Activated CD8-positive, alpha-beta memory T cell treated with anti-CD3 and anti-CD28 coated beads for 48 hours (primary cell): ENCODE measurements at places on chromosomes 1 and 21.

DNA sequence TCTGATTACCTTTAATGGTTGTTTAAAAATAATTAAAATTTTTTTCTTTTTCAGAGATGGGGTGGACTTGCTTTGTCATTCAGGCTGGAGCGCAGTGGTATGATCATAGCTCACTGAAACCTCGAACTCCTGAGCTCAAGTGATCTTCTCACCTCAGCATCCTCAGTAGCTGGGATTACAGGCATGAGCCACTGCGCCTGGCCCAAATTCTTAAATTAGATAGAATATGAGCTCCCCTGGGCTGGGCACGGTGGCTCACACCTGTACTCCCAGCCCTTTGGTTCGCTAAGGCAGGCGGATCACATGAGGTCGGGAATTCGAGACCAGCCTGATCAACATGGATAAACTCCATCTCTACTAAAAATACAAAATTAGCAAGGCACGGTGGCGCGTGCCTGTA is 17.0 kb downstream of the CERS2 start:
- DNase-seq, result no peak

- no peak for DNase-seq
These were observed 48.1 kb downstream of the BEND5 start for GRCh38 chr1:48728584-48728983.

DNA sequence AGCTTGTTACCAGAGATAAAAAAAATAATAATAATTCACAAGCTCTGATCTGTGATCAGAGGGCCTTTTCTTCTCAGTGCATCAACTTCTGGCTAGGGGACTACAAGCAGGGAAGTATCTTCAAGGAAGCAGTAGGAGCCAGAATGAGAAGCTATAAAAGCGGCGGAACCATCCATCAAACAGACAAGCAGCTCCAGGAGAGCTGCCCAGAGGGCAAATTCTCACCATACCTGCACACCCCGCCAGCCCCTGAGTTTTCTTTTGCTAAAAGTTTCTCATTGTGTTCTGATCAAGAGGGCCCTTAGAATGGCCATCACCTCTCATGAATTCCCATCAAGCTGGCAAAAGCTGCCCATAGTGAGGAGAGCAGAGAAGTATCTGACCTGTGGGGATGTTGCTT is 99.4 kb downstream of the SMYD2 start:
- DNase-seq, result no peak

GRCh38 chr1:101004061-101004460 is 21.5 kb downstream of the DPH5 start:
- no peak for DNase-seq

GRCh38 chr1:107942814-107943213 is 22.2 kb downstream of the VAV3 start:
- no peak for DNase-seq

GRCh38 chr1:22053861-22054770 is 1.6 kb downstream of the CDC42 start:
- DNase-seq, result no peak

DNA sequence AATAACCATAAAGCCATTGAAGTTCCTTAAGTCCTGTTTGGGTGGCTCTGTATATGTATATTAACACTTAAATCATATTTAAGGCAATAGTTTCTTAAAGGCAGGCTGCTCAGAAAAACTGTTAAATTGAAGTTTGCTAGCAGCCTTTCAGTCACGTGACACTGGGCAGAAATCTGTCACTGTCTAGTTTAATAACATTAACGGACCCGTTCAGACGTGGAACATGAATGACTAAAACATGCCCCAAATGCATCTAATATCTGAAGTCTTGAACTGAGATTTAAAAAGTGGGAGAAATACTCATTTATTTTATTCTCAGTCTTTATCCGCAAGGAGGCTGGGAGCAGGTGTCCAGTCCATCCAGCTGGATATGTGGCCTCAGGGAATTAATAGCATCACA is 3.3 kb upstream of the SPATA1 start:
- no peak for DNase-seq

GRCh38 chr1:17250601-17251000 is 1.7 kb downstream of the PADI3 start:
- no peak for DNase-seq

DNA sequence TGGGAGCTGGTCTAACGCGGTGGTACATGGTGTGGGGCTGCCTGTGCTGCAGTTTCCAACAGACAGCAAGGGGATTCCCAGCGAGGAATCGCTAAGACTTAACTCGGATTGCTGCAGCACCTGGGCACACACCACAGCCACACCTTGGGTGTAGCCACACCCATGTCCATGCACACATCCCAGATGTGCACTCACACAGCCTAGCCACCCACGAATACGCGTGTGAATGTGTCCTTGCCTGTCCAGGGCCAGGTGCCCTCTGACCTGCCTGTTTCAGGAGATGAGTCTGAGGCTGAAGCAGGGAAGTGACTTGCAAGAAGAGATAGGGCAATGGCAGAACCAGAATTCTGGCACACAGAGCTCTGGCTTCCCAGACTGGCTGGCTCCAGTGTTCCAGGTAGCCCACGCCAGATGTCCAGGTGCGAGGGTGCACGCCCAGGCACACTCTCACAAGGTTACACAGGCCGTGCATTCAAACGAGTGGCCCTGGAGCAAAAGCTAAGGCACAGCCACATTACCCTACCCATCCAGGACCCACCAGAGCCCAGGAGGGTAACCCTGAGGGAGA is 272.7 kb downstream of the TRABD2B start:
- no peak for DNase-seq

GRCh38 chr1:179166663-179167417 is 62.6 kb downstream of the ABL2 start:
- no peak for DNase-seq

GRCh38 chr1:238343852-238344251 is 453.1 kb upstream of the ZP4 start:
- no peak for DNase-seq

- no peak for DNase-seq
These were observed 143.5 kb downstream of the DMRTA2 start for GRCh38 chr1:50279622-50280330.

DNA sequence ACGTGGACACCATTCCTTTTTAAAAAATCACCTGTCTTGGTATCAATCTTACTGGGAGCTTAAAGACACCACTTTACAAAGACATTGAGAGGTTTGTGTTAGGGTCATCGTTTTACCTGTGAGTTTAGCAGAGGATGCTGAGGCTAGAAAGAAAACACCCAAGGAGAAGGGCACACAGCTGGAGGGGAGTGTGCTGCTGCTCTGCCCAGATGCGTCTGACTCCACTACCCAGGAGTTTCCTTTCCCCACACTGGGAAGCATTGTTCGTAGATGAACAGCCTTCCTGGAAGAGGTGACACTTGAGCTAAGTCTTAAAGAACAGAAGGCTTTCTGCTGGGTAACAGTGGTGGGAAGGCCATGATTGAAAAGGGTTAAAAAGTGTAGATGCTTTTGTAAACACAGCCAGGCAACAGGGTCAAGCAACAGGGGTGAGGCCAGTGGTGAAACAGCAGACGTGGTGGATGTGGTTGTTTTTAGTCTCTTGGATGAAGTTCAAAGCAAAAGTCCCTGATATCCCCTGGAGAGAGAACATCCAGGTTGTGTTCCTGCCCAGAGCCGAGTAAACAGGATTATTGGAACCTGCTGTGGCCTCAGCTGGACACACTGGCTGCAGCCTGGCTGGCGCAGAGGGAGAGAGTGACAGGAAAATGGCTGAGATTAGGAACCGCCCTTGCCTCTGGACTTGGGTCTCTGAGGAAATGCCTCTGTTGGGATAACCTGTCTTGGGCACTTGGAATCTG is 198.6 kb upstream of the JUN start:
- DNase-seq, result no peak

- DNase-seq, result no peak
These were observed 199.9 kb upstream of the CHRM3 start for GRCh38 chr1:239186487-239186886.

DNA sequence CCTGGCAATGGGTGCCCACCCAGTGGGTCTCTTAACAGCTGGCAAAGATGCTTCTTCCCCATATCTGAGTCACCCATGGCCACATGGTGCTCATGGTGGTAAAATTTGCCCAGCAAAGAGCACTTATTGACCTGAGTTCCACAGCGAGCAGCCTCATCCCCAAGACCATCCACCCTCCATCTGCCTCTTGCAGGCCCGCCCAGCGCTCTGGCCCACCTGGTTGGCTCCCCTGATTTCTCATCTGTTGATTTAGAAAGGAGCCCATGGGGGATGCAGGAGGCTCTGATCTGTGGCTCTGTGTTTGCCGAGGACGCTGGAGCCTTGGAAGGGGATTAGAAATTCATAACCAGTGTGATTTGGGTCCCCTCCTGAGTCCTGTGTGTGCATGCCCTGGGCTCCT is 657.5 kb downstream of the PTPRU start:
- no peak for DNase-seq

DNA sequence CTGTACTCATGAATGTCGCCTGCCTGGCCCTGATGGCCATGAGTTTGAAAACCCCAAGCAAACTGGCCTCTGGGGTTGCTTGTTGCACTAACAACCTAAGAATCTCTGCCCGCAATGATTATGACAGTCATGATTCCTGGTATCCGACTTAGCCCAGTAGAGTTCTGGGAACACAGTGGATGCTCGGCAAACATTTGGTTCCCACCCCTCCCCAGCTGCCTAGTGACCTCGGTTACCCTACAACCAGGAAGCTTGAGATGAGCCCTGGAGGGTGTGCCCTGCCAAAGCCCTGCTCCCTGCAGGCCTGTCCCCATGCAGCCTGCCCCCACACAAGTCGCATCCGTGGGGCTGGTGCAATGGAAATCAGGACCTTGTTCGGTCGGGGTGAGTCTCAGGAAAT is 76.0 kb upstream of the ZBTB40 start:
- DNase-seq, result no peak

GRCh38 chr1:51750218-51750617 is 128.3 kb downstream of the NRDC start:
- no peak for DNase-seq

GRCh38 chr1:110375490-110375889 is 15.3 kb downstream of the SLC16A4 start:
- DNase-seq, result no peak

GRCh38 chr21:41254090-41254700 is 62.4 kb upstream of the FAM3B start:
- no peak for DNase-seq

GRCh38 chr1:147720557-147720956 is 39.8 kb downstream of the GJA5 start:
- no peak for DNase-seq

DNA sequence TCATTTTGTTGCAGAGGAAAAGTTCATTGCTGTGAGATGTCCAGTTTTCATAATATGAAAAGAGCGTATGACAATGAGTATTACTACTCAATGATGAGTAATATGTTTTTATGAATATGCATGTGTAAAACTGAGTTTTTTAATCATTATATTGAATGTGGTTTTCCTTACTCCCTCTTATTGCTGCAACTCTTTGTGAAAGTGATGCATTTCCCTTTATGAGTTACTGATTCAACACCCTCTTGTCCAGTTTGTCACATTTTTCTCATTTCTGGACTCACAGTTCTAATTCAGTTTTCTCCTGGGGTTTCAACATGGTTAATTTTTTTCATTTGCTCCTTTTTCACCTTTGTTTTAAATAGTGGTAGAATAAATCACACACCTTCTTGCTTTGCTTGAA is 35.2 kb upstream of the KCNJ15 start:
- DNase-seq, result no peak

- DNase-seq, result no peak
These were observed 12.1 kb upstream of the CDK11B start for GRCh38 chr1:1670866-1671265.

DNA sequence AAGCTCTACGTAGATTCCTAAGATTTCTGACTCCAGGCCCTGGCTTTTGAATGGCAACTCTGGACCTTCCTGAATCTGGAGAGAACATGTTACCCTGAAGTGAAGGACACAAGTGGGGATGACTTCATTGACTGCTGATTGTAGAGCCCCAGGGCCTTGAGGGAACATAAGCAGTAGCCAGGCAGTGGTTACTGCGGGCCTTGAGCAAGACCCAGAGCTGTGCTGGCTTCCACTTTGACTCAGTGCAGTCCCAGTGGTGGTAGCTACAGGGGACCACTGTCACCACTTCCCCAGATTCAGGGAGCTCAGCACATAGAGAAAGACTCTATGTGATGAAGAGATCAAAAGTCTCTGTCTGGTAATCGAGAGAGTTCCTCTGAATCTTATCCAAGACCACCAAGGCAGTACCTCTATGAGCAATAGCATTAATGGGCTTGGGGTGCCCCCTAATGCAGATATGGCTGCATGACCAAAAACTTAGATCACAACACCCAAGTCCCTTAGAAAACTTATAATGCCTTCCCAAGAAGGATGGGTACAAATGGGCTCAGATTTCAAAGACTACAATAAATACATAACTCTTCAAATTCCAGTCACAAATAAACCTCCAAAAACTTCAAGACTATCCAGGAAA is 1278.3 kb downstream of the AMY1C start:
- DNase-seq, result no peak

DNA sequence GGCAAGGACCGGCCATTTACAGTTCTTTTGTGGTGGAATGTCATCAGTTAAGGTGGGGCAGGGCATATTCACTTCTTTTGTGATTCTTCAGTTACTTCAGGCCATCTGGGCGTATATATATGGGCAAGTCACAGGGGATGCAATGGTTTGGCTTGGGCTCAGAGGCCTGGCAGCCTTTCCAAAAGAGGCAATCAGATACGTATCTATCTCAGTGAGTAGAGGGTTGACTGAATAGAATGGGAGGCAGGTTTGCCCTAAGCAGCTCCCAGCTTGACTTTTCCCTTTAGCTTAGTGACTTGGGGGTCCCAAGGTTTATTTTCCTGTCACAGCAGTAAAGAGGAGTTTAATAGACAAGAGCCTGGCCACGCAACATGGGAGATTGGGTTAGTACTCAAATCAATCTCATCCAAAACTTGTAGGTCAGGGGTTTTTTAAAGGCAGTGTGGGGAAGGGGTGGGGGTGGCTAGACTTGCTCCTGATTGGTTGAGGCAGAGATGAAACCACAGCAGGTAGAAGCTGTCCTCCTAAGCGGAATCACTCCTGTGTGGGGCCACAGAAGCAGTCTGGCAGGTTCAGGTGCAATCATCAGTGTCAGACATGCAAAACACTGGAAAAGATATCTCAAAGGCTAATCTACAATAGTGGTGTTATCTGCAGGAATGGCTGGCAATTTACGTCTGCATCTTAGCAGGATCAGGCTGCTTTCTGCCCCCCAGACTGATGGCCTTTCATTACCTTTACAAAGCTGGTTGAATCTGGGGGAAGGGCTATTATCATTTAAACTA is 112.9 kb downstream of the TLR5 start:
- no peak for DNase-seq
